ENCODE measurements at places on chromosomes 12 and 14.

- no peak for DNase-seq
Measured at GRCh38 chr12:1857821-1858220, 37.5 kb downstream of the LRTM2 start.

DNA sequence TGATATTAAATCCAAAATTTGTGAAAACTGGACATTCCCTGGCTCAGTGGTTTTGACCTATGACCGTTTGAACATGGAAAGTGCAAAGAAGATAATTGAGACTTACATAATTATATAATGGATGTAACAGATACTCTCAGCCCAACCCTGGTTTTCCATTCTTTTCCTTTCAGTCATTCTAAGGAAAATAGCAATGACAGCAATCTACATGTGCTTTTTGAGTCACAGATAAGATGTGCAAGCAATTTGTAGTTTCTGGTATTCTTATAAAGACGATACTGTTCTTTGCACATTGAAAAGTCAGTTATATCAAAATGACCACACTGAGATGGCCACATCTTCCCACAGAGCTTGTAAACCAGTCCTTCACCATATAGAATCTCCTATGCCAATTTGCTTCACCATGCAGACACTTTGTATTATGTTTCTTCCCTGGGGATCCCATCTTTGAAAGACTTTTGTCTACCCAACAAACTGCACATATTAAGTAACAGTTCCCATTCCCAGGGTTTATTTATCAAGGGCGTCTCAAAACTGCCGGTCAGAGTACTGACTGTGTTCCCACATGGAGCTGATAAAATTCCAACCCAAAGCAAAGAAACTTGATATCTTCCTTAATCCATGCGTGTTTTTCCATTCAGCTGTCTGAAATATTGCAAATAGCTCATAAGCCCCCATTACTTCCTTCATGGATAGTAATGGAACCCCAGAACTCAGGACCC, 34.8 kb downstream of the PLXNC1 start:
- DNase-seq, result no peak

DNA sequence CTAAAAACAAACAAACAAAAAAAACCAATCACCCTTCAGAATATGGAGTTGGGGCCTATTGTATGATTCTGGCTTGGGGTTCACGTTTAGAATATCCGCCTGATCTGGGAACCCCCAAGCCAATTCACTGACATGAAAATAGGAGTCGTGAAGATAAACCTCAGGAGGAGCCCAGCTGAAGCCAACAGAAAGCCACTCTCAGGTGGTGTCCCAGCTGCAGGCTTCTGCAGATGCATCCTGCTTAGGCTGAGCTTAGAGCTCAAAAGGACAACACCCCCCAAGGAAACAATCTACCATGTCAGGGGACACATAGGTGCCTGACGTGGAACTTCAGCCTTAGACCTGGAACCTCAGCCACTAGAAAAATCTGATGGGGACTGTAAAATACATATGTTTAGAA, 51.9 kb downstream of the SYNE3 start:
- DNase-seq, result no peak

DNA sequence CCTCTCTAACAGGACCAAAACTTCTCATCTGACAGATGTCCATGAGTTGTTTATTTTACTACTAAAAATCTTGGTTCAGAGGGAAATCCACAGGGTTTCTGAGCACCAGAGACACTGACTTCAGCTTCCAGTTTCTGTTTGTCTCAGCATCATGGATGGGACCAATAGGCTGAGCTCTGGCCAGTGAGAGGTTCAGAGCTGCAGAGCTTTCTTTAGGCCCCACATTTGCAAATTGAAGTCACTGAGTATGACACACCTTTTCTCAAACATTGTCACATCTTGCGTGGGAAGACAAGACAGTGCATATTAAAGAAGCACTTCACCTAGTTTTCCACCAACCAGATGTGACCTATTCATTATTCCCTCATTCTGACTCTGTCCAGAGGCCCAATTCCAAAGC, 45.2 kb downstream of the RDH12 start:
- no peak for DNase-seq

GRCh38 chr14:95104911-95105310, 52.4 kb downstream of the DICER1 start:
- no peak for DNase-seq

DNA sequence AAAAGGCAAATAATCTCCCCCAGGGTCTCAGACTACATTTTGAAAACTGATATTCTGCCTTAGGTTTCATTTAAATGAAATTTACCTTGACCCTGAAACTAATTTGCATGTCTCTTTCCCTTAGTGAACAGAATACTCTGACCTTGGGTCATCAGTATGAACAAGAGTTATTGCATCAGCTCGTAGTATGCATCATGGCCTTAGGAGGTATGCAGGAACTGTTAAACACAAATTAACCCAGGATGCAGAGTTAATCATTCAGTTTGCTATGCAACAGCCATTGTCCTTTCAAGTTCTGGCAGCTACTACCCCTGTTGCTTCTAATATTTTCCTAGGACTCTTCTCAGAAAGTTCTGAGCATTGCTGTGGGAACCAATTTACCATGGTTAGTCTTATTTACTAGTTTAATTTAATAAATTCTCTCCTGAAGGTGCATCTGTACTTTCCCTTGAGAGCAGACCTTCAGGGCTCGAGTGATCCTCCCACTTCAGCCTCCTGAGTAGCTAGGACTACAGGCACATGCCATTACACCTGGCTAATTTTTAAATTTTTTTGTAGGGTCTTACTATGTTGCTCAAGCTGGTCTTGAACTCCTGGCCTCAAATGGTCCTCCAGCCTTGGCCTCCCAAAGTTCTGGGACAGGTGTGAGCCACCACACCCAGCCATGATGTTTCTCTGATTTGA, 126.7 kb downstream of the TTC6 start:
- no peak for DNase-seq

GRCh38 chr14:54189333-54189732, 207.5 kb upstream of the CDKN3 start:
- no peak for DNase-seq

DNA sequence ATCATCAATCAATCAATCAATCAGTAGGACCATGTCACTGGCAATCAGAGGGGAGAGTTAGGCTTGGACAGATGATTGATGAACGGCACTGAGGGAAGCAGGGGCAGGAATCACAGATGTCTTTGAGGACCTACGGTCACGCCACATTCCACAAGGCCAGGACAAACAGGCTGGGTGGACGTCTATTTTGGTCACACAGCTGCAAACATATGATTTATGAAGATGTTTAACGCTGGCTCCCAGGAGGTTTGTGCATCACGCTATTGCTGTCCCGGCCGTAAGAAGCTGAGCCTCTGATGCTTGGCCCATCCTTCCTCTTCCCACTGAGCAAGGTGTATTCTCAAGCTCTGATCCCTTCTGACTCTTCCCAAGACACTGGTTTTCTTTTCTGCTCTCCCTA, 160.8 kb downstream of the FOXN3 start:
- DNase-seq, result peak; percentile 71

DNA sequence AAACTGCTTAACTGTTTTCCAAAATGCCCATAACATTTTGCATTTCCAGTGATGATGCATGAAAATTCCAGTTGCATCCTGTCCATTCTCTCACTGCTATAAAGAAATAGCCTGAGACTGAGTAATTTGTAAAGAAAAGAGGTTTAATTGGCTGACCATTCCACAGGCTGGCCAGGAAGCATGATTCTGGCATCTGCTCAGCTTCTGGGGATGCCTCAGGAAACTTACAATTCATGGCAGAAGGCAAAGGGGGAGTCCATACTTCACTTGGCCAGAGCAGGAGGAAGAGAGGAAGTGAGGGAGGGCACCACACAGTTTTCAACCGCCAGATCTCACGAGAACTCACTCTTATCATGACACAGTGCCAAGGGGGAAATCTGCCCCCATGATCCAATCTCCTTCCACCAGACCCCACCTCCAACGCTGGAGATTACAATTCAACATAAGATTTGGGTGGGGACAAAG, 18.2 kb upstream of the CLEC2D start:
- no peak for DNase-seq

DNA sequence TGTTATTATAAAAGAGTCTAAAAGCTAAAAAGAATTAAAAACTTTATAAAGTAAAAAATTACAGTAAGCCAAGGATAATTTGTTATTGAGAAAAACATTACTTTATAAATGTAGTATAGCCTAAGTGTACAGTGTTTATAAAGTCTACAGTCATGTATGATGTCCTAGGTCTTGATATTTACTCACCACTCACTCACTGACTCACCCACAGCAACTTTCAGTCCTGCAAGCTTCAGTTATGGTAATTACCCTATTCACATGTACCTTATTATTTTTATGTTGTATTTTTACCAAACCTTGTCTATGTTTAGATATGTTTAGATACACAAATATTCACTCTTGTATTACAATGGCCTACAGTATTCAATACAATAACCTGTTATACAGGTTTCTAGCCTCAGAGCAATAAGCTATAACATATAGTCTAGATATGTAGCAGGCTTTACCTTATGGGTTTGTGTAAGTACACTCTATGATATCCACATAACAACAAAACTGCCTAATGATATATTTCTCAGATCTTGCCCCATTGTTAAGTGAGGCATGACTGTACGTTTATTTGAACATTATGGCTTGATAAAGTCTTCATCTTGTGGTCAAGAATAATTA, 113.7 kb upstream of the KITLG start:
- DNase-seq, result no peak

DNA sequence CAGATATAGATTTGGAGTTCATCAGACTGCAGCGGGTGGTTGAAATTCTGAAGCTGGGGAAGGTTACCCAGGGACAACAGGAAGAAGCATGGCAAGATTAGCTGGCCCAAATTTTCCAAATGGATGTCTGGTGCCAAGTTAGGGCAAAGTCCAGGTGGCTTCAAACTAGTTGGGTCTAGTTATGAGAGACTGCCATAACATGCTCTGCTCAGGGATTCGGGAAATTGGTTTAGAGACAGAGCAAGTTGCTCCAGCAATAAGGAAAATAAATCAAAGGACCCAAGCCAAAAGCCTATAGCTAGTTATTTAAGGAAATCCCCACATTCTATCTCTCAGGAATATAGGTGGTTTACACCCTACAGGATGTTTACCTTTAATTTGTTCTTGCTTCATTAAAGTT, 125.7 kb upstream of the BTG1 start:
- no peak for DNase-seq

- no peak for DNase-seq
Measured at GRCh38 chr12:108657130-108657745, 23.5 kb upstream of the SELPLG start.

GRCh38 chr12:54987611-54988231, 3.2 kb upstream of the TESPA1 start:
- DNase-seq, result no peak

DNA sequence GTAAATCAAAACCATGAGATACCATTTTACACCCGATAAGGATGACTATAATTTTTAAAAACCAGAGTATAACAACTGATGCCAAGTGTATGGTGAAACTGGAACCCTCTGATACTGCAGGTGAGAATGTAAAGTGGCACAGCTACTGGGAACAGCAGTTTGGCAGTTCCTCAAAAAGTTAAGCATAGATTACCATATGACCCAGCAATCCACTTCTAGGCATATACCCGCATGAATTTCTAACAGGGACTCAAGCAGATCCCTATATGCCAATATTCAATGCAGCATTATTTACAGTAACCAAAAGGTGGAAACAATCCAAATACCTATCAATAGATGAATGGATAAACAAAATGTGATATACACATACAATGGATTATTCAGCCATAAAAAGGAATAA, 57.4 kb downstream of the BAZ1A start:
- DNase-seq, result no peak

DNA sequence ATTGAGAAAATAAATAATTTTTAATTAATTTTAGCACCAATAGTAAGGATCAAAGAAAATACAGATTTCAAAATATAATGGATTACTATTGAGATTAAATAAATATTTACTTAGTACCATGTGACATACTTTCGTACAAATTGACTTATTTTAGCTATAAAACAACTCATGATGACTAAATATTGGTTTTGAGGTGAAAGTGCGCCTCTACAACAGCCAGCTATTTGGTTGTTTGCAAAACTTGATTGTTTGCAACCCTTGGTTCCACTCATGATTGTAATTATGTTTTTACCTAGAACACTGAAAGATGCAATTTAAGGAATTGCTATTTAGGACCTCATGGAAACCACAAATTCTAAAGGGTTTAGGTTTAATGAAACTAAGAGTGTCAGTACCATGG, 51.9 kb upstream of the PPM1H start:
- no peak for DNase-seq

- no peak for DNase-seq
Measured at GRCh38 chr12:115423546-115423987, 739.6 kb upstream of the TBX3 start.

DNA sequence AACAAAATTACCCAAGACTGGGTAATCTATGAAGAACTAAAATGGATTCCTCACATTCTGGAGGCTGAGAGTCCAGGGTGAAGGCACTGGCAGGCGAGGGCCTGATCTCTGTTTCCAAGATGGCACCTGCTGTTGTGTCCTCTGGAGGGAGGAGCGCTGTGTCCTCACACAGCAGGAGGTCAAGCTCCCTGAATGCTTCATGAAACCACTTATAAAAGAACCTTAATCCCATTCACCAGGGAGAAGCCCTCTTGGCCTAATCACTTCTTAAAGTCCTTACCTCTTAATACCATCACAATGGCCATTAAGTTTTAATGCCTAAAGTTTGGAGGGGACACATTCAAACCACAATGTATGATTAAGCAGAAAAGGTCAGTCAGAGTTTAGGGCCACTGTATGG, 172.4 kb downstream of the EMP1 start:
- DNase-seq, result no peak

DNA sequence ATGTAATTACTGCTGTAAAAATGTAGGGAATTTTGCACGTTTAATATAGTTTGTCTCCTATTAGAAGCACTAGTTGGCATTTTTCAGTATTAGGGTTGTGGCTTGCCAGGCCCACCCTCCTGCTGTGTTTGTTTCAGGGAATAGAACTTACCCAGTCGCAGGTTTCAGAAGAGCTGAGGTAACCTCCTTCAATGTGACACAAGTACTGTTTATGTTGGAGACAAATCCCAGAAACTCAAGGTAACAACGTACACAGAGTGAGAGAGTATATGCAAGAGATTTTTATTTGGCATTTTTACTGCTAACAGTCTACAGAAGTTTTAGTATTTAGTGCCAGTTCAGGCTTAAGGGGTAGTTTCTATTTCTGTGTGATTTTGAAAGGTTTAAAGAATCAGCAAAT, 284.3 kb downstream of the RAD51B start:
- no peak for DNase-seq

GRCh38 chr12:4908684-4909409, 858 bp upstream of the KCNA1 start:
- no peak for DNase-seq

- no peak for DNase-seq
Measured at GRCh38 chr14:78227248-78228077, 57.3 kb downstream of the NRXN3 start.

DNA sequence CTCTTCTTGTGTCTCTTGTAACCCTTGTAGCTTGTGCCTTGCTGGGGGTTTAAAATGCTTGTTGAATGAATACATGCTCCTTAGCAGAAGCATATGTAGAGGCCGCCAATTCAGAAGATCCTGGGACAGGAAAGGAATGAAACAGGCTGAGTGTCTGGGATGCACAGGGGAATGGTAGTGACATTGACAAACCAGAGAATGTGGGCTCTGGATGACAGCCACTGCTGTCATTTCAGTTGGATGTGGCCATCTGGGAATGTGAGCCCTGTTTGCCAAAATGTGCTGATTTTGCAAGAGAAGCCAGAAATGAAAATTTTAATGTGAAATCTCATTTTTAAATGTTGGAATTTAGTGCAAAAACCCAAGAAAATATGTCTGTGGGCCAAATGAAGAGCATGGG, 136.8 kb downstream of the DACT1 start:
- DNase-seq, result no peak

GRCh38 chr12:125372085-125372484, 306.9 kb downstream of the AACS start:
- no peak for DNase-seq
